ENCODE measurements at places on chromosomes 13 and 19.

- no peak for DNase-seq
Measured at GRCh38 chr19:16136185-16136999, 7.1 kb upstream of the HSH2D start.

GRCh38 chr13:101190337-101190736, 226.0 kb downstream of the NALCN start:
- DNase-seq, result no peak

- DNase-seq, result no peak
Measured at GRCh38 chr13:104967376-104967775, 1568.1 kb downstream of the EFNB2 start.

- DNase-seq, result peak; percentile 32
Measured at GRCh38 chr19:4380254-4380727, 20.1 kb downstream of the SH3GL1 start.

GRCh38 chr13:66558506-66558905, 671.6 kb downstream of the PCDH9 start:
- no peak for DNase-seq

- no peak for DNase-seq
Measured at GRCh38 chr13:101449790-101450748, 2.4 kb upstream of the ITGBL1 start.

DNA sequence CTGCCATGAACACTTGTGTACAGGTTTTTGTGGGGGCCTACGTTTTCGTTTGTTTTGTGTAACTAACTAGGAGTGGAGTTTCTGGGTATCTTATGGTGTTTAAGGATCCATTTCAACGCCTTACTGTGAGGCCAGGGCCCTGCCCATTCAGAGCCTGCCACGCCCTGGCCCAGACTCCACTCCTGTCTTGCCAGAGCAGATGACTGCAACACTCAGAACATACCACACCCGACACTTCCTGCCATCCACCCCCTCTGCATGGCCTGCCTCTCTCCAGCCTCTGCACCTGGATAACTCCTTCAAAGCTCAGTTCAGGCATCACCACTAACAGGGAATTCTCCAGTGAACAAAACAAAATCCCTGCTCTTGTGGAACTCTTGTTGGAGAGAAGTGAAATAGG, 43.2 kb downstream of the RGCC start:
- peak; percentile 31 for DNase-seq

DNA sequence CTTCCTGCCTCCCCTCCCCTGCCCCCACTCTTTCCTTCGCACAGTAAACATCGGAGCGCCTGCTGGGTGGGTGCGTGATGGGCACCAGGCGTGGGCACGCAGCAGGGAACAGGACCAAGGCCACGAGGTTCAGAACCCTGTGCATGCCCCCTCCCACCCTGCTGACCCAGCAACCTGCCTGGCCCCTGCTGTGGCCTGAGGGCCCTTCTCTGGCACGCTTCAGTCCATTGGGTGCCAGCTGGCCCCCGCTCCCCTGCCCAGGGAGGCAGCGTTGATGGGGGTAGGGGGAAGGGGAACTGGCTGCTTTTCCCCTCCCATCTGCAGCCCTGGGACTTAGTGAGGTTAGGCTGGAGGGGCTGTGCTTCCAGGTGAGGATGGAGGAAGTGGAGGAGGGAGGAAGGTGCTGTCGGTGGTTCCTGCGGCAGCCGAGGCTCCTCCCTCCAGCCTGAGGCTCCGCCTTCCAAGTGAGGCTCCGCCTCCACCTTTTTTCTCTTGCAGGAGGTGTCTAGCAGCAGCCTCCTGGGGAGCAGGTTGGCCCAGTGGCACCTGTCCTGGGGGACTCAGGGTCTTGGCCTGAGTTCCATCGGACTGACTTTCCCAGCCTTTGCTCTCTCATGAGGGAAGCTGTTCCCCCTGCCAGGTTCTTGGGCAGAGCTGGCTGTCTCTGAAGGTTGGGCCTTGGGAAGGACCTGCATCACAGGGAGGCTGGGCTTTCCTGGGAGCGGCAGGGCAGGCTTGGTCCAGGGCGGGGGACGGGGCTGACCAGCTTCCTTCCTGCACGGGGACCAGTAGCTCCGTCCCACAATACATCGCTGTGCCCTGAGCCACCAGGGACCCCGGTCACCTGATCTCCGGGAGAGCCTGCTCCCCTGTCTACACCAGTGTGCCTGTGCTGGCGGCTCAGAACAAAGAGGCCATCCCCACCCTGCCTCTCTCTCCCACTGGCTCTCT, 7.3 kb downstream of the PIAS4 start:
- peak; percentile 27 for DNase-seq

DNA sequence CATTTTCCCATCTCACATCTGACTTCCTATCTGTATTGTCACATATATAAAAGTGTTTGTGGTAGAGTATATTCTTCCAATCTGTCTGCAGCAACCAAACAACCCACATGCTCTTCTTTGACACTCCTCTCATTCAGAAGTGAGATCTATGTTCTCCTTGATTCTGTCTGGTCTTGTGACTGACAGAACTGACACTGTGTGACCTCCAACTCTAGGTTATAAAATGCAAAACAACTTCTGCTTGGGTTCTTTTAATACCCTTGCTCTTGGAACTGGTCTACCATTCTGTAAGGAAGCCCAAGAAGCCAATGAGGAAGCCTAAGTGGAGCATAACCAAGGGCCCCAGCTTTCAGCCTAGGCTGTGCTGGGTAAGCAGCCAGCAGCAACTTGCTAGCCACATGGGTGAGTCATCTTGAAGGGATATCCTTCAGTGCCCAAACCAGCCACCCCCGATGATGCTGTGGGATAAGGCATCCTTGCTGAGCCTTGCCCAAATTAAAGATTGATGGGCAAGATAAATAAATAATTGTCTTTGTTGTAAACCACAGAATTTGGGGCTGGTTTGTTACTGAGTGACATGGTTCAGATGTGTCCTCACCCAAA, 18.4 kb upstream of the ITM2B start:
- DNase-seq, result peak; percentile 22

DNA sequence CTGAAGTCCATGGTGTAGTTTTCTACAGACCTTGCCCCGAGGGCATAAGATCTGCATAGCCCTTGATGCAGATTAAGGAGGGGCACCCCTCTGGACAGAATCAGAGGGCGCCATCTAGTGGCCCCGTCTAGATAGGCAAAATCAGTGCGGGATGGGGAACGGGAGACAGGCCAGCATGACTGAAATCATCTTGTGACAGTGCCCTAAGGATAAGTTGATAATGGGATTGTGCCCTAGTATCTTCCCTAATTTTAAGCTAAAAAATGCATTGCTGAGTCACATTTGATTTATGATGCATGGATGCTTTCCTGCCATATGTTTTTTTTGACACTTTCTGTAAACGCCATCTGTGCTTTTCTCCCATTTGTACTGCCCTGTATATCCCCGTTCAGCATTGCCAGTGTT, 19.0 kb upstream of the GPI start:
- DNase-seq, result peak; percentile 73
